ENCODE measurements at places on chromosomes 1 and 21. TPM values are rescaled to one million over a fixed set of nuclear protein-coding genes. Genes with fewer than 3 reads are reported as not detected.
A peak's percentile ranks its signal among the peaks of the same experiment; 100 is the strongest.

DNA sequence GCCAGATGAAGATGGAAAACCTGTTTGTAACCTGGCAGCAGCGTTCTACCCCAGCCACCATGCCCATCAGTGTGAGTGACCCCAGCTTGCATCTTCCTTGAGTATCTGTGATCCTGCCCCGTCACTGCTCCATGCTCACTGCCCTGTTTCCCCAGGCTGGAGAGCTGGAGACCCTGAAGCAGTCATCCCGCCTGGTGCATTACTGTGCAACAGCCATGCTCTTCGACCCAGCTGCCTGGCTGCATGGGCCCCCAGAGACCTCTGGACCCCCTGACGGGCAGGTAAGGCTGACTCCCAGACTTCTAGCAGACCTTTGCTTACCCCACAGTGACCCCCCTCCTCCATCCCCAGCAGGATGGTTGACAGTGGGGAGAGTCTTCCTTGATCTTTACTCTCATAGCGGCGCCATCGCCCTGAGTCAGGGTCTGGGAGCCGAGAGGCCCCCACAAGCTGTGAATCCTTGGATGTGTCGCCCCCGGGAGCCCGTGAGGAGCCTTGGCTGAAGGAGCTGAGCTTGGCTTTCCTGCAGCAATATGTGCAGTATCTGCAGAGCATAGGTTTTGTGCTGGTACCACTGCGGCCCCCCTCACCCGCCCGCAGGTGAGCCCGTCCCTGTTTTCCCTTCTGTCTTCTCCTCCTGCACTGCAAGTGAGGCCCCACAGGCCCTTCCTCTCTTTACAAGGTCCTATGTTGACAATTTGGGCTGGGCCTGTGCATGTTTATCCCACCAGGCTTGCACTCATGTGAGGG, 10.4 kb downstream of the HYI start:
- DNase-seq, result no peak

DNA sequence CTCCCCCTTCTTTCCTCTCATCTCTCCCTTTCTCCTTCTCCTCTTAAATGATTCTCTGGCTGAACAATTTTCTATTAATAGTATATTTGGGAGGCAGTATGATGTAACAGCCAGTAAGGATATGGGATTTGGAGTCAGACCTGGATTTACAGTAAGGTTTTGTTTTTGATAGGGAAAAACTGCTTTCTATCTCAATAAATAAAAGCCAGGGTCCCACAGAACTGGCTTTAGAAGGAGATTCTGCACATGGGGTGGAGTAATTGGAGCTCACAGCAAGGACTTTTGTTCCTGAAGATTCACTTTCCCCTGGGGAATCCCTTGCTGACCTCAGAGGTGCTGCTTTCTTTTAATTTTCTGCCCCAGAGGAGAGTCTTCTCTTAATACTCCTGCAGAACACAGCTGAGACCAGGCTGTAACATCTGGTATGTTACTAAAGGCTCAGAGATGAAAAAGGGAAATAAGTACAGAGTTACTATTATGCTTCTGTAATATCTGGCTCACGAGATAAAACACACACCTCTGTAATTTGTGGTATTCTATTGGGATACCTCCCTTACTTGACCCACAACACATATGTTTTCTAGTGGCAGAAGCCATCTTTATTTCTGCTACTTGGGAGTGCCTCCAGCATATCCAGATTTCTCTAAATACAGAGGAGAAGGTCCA, 13.4 kb downstream of the EPB41 start:
- no peak for DNase-seq

GRCh38 chr1:67629370-67630075, 55.5 kb upstream of the GADD45A start:
- no peak for DNase-seq

- DNase-seq, result no peak
Measured at GRCh38 chr1:81220614-81221071, 580.1 kb upstream of the ADGRL2 start.

GRCh38 chr1:53259932-53260331, 21.6 kb upstream of the MAGOH start:
- DNase-seq, result no peak

DNA sequence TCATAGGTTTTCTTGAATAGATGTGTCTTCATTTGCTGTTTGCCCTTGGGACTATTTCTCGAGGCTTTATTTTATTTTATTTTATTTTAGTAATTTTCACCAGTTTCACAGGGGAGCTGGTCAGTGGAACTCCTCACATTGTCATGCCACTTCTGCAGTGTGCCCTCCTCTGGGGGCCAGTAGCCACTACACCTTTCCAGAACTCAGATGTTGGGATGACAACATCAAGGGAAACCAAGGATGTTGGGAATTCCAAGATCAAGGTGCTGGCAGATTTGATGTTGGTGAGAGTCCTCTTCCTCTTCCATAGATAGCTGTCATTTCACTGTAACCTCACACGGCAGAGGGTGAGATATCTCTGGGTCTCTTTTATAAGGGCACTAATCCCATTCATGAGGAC, 35.5 kb downstream of the SLC26A9 start:
- DNase-seq, result no peak

DNA sequence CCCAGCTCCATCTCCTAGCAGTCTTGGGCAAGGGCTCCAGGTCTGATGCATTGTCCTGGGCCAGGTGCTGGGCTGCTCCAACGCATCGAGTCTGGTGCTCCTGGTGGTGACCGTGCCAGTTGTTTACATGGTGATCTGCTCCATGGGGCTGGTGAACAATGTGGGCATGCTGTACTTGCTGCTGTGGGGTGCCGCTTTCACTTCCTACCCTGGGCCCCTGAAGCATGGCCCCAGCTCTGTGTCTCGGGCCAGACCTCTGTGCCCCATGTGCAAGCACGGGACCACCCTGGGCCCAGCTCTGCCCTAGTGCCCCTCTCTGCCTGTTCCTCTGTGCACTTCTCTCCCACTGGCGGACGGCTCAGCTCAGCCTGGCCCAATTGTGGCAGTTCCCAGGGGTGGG, 119.4 kb downstream of the MAST2 start:
- no peak for DNase-seq

DNA sequence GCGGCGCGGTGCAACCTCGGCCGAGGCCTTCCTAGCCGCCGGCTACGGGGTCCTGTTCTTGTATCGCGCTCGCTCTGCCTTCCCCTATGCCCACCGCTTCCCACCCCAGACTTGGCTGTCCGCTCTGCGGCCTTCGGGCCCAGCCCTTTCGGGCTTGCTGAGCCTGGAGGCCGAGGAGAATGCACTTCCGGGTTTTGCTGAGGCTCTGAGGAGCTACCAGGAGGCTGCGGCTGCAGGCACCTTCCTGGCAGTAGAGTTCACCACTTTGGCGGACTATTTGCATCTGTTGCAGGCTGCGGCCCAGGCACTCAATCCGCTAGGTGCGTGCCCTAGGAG, 379 bp downstream of the PPCS start:
- DNase-seq, result no peak

DNA sequence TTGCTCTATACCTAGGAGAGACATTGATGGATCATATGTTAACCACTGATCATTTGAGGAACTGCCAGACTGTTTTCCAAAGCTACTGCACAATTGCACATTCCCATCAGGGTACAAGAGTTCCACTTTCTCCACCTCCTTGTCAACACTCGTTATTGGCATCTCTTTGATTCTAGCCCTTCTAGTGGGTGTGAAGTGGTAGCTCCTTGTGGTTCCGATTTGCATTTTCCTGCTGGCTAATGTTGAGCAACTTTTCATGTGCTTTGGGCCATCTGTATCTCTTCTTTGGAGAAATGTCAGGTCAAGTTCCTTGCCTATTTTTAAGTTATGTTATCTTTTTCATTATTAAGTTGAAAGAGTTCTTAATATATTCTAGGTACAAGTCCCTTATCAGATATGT, 90.1 kb downstream of the DMRTB1 start:
- no peak for DNase-seq

- no peak for DNase-seq
Measured at GRCh38 chr1:211548321-211549091, 30.5 kb downstream of the SLC30A1 start.

DNA sequence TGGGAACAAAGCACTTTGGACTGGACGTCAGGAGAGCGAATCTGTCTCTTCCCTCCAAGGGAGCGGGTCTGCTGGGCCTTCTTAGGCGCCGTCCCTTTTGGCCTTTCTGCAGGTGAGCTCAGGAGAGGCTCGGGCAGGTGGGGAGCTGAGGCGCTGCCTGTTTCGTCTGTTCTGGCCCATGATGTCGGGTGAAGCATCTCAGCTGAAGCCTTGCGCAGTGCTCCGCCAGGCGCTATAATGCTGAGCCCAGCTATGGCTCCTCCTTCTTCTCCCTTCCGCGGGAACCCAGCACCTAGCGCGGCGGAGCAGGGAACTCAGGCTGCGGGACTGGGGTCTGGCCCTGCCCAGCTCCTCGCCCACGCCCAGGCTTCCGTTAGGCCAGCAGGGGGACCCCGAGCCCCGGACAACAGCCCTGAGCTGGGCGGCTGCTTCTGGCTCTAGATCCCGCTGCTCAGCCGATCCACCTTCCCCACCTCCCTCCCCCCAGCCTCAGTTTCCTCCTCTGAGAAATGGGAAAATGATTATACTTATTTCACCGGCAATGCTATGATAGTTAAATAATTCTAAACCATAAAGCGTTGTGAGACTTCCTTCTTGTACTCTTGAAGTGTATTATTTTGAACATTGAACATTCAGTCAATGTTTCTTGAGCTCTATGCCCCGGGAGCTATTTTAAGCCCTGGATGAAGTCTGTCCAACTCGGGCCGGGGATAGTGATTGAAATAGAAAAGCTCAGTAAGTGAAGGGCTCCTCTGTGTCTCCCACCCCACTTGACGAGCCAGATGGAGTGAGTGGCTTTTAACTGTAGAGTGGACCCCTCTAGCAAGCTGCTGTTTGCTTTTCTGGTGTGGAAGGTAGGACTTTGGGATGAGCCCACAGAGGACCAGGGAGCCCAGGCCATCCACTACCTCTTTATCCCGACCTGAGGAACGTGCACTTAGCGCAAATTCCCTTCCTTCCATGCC, 9.6 kb upstream of the ADORA1 start:
- peak; percentile 21 for DNase-seq

GRCh38 chr1:234139966-234140365, 233.3 kb upstream of the COA6 start:
- no peak for DNase-seq

- DNase-seq, result no peak
Measured at GRCh38 chr1:91585982-91586381, 85.3 kb downstream of the CDC7 start.

- DNase-seq, result no peak
Measured at GRCh38 chr1:24022581-24023361, 42.6 kb upstream of the SRSF10 start.

- no peak for DNase-seq
Measured at GRCh38 chr1:202323731-202324130, 18.0 kb downstream of the UBE2T start.

GRCh38 chr1:68791800-68792199, 294.9 kb upstream of the DEPDC1 start:
- DNase-seq, result no peak

The OVAAL gene
- not detected for polyA plus RNA-seq

The NGF gene
- polyA plus RNA-seq, result 6.7 TPM

The CRNN gene
- not detected for polyA plus RNA-seq

All from AG04450 (cell line).